Kasumi-1 (cell line): ENCODE measurements at places on chromosomes 1 and 21.

DNA sequence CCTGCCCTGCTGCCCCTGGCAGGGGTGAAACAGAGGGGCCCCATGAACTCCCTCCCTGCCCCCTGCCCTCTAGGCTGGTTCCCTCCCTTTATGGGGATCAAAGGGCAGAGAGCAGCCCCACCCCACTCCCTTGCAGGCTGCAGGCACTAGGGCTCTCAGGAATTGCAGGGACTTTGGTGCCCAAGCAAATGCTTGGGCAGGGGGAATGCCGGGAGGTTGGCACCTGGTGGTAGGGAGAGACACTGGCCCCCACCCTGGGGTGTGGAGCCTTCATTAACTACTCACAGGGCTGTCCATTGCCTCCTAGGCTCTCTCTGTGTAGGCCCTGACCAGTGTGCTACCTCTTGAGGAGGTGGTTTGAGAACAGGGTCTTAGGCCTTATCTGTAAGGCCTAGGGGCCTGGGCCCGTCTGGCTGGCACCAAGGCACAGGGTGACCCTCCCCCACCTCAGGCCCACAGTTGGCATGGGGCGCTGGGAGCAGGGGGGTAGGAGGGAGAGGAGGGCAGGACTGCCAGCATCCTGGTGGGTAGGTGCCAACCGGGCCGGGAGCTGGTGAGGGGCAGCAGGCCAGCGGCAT, 4.7 kb downstream of the ZBTB7B start:
- no peak for DNase-seq

GRCh38 chr1:230268371-230269170, 157.6 kb downstream of the PGBD5 start:
- DNase-seq: peak; percentile 81

DNA sequence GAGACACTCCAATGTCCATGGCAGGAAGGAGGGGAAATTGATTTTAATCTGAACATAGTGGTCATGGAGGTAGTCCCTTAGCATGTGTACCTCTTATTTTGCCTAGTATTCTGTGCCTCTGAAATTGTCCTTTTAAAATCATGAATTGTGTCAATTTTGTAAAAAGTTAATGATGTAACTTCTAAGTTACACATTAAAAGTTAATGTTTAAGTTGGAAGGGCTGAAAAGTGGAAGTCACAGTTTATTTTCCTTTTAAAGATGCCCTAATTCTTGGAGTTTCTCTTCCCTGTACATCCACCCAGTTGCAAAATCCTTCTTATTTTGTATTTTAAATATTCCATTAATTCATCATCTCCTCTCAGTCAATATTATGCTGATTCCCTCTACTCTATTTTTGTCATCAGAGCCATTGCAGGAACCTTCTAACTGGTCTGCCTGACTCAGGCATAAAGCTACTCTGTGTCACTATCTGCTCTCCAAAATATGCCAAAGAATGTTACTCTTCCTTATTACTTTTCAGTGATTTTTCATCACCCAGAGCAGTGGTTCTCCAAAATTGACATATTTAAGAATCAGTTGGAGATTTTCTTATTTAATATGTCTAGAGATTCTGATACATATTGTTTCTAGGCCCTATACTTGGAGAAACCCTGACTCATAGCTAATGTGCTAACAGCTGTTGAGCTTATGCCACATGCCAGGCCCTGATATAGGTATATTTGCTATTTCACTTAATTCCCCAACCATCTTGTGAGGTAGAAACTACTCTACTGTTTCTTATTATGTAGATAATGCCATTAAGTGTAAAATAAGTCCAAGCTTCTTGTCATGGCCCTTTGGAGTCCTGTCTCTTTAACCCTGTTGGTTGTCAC, 5.1 kb downstream of the HOOK1 start:
- DNase-seq: no peak

DNA sequence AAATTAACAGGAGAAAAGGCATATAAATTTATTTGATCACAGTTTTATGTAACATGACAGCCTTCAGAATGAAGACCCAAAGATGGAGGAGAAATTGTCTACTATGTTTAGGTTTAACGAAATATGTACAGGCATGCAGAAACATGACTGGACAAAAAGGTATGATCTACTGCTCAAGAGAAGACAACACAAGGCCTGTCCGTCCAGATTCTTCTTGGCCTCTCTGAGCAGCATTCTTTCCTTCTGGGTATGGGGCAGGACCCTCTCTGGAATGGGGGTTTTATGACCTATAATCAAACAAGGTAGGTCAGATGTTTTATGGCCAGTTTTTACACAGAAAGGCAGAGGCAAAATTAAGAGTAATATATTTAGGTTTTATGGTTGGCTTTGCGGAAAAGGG, 13.5 kb upstream of the SYNJ1 start:
- no peak for DNase-seq

GRCh38 chr1:86388777-86389176, 7.3 kb downstream of the ODF2L start:
- DNase-seq: no peak

- DNase-seq: peak; percentile 15
Observed at GRCh38 chr21:42381347-42381984, 14.4 kb downstream of the TMPRSS3 start.

- no peak for DNase-seq
Observed at GRCh38 chr1:20343149-20343937, 52.7 kb downstream of the VWA5B1 start.
